ENCODE measurements at places on chromosomes 11 and 22.

DNA sequence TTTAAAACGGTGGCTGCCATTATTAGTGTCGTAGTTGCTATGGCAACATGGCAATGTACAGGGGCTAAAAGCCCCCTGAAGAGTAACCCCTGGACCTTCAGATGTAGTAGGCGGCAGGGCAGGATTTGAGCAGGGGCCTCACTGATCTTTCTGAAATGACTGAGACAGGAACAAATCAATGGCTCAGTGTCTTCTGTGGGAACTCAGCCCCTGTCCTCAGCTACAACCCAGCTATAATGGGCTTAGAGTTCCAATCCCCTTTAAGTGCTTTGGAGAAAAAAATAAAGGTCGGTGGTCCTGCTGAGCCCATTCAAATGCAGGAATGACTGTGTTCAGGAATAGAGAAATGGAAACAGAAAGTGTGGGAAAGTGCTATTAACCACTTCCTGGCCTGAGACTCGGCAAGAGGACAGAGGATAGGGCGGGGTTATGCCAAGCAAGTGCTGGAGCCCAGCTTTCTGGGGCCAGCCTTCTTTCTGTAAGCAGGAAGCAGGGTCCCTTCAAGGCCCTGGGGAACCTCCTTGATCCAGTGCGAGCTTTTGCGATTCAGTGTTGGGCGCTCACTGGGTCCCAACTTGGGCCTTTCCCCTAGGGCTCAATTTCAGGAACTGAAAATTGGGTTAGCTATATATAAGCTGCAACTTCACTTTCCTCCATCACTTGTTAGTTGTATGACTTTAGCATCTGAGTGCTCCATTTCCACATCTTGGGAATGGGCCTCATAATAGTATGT is 6.1 kb upstream of the CD82 start:
- no peak for DNase-seq

GRCh38 chr11:134313821-134314607 is 17.8 kb upstream of the GLB1L2 start:
- no peak for DNase-seq

DNA sequence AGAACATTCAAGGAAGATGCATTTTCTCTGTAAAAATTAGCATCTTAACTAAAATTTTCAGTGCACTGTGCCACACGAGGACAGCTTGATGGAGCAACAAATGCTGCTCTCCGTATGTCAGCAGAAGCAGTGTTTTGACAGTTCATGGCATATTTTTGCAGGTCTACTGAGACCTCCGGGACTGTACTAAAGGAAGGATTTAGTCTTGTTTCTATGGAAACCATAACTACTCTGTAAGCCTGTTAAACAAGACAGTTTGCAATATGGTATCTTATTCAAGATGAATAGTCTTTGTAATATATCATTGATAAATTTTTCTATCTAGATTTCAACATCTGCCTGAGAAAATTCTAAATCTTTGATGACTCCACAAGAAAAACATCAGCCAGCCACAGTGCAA is 184.0 kb upstream of the GUCY1A2 start:
- no peak for DNase-seq

DNA sequence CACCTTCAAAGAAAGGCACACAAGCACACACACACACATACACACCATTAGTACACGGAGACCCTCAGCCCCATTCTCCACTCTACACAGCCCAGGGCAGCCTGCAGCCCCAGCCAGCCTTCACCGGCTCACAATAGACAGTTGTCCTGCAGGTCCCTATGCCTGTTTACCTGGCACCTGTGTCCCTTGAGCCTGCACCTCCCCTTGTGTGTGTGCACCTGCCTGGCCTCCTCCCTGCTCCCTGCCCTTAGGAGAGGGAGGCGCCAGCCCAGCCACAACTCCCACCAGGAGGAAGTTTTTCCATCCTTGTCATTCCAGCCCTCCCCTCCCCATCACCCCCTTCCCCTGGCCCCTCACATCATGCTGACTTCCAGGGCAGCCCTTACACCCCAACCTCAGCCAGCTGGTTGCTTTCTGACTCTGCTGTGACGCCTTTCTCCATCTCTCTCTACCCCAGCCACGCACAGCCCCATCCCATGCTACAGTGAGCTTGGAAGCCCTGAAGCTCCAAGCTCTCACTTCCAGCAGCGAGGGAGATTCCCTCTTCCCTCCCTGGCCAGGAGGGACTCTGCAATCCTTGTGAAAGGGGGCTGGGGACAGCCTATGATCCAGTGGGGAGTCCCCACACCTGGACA is 4.4 kb downstream of the AHNAK start:
- no peak for DNase-seq

DNA sequence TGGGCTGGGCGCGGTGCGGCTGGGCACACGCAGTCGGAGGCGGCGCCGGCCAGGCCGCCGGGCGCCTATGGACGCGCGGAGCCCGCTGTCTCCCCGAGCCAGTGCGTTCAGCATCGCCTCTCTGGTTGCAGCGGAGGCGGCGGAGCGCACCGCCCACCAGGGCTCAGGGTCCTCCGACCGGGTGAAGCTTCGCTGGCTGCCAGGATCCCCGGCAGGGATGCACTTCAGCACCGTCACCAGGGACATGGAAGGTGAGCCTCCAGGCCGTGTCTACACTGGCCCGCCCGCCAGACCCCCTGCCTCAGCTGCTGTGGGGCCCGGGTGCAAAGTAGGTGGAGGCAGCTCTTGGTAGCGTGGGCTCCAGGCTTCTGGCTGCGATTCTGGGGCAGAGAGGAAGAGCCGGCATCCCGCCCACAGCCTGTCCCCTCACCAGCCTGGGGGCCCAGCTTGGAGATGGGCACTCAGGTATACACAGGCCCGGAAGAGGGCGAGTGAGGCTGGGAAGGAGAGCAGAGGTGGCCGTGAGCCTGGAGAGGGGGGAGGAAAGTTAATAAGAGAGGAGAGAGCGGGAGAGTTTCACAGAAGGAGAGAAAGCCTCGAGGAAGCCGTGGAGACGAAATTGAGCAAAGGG is 1.0 kb upstream of the TBX1 start:
- no peak for DNase-seq

DNA sequence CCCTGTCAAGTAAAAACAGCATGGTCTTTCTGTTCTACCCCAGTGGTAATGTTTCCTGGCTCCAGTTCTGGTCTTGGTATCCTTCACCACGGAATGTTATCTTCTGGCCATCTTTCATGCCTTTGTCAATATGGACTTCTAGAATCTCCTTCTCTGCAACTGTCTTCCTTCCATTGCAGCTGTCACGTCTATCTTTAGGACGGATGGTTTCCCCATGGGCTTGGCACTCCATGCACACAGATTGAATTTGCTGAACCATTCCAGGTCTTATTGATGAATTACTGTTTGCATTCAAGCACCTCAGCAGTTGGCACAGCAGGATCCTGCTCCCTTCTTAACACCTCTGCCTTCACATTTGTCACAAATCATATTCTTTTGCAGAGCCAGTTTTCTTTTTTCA is 44.9 kb upstream of the SLC25A18 start:
- DNase-seq = no peak

DNA sequence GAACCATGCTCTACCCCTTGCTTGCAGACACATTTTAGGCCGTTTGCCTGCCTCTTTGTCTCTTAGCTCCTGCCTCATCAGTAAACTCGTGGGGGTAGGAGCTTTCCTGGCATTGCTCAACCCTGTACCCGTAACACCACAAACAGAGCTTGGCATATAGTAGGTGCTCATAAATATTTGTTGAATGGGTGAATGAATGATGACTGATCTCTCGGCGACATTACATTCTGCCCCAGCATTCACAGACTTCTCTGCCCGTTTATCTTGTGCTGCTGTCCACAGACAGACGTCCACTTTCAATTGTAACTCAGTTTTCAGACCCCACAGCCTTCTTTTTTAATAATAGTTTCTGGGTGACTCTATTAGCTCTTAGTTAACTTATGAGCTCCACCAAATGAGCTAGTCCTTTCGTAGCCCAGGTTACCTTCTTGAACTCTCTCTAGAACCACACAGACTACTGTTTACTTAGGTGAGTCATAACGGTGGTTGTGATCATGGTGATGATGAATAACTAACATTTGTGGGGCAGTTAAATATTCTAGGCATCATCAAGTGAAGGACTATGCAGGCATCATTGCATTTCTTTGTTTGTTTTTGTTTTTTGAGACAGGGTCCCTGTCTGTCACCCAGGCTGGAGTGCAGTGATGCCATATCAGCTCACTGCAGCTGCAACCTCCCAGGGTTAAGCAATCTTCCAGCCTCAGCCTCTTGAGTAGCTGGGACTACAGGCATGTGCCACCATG is 188.4 kb downstream of the ADAMTS15 start:
- DNase-seq = no peak

GRCh38 chr11:75635066-75635862 is 33.6 kb downstream of the MAP6 start:
- peak; percentile 80 for DNase-seq

DNA sequence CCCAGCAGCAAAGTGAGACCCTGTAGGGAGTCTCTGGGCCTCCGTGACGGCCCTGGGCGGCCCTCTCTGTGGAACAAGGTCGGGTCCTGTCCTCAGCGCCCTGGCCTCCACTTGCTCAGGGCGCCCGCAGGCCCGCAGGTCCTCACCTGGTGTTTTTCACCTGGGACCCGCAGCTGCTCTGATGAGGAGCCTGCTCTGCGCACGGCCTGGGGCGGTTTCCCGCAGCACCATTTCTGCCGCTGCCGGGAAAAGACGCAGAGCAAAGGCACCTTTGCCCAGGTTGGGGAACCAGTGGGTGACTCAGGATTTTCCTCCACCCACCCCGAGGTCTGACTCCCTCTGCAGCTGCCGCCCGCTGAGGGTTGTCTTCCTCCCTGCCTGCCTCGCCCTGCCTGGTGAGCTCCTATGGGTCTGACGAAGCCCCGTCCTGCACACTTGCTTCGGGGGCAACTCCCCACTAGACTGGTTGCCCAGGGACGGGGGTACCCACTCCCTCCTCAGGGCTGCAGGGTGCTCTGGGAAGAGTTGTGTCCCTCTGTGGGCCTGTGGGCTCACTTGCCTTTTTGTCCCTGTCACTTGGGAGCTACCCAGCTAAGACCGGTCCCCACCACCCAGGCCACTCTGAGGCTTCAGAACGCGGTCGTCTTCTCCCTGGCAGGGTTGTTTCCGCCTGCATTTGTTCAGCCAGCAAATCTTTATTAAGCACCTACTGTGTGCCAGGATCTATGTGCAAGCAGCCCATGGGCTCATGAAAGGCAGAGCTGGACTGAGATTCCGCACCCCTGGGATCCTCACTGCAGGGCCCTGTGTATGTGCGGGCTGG is 89.5 kb downstream of the KCNQ1 start:
- no peak for DNase-seq

GRCh38 chr22:47257566-47257965 is 495.1 kb downstream of the TBC1D22A start:
- DNase-seq = no peak

- DNase-seq = no peak
Observed at GRCh38 chr11:9214765-9215164, 50.4 kb downstream of the DENND5A start.

DNA sequence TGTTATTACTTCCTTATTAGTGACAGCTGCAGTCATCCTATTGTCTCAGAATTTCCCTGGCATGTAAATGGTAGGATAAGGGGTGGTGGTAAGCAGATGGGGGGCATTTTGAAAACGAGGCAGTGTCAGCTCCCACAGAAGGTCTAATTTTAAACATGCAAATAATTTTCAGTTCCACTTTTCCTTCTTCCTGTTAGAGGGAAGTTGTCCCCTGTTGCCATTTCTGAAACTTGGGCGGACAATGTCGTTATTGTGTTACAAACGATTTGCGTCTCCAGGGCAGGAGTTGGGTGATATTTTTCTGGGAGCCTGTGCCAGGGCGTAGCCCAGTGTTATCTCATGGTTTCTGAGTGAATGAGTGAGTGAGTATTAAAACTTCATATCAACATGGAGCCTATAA is 7.4 kb downstream of the PTPRJ start:
- no peak for DNase-seq

DNA sequence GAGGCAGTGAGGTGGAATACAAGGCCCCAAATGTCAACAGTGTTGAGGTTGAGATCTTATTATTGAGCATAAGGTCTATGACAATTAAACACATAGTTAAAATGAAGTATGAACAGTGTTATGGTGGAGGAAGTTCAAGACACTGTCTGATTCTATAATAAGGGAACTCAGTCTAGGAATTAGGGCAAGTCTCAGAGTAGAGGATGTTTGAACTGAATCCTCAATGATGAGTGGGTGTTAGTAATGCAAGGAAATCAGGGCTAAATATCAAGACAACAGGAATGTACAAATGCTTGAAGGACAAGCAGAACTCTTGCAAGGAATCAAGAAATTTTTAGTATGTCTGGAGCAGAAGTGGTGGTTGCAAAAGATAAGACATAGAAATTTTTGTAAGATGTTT is 53.0 kb downstream of the CWC15 start:
- DNase-seq = no peak

- no peak for DNase-seq
Observed at GRCh38 chr11:30351061-30351460, 28.2 kb downstream of the ARL14EP start.

- DNase-seq = no peak
Observed at GRCh38 chr11:44950031-44950624, 555 bp downstream of the TP53I11 start.

GRCh38 chr11:67638535-67639437 is 777 bp downstream of the TBX10 start:
- no peak for DNase-seq

DNA sequence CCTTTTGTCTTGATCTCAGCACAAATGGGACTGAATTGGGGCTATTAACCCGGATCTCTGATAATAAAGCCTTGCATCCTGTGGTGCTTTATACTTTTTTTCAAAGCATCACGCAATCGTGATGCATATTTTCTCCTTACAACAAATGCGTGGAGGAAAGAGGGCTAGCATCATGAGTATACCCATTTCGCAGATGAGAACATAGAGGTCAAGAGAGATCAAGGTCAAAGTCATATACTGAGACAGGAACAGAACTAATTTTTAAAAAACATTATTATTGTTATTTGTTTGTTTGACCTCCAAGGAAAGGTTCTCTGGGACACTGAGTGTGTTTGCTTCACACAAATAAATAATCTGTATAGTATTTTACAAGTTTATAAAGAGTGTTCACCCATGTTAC is 191.2 kb downstream of the ST3GAL4 start:
- no peak for DNase-seq

DNA sequence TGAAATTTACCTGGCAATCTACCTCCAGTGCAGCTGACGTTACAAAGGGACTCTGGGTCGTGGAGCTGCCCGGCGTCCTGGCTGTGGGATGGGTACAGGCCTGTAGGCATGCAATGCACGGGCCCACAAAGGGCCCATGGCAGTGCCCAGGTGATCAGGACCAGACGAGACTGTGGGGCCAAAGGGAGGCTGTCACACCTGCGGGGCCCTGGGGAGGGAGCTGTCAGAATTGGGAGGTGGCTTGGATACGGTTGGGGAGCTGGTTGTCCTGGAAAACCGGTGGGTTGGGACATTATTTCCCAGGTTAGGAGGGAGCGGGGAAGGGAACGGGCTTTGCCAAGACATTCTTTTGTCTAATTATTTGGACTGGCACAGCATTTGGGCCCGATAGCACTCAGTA is 958.5 kb downstream of the BRD1 start:
- no peak for DNase-seq

DNA sequence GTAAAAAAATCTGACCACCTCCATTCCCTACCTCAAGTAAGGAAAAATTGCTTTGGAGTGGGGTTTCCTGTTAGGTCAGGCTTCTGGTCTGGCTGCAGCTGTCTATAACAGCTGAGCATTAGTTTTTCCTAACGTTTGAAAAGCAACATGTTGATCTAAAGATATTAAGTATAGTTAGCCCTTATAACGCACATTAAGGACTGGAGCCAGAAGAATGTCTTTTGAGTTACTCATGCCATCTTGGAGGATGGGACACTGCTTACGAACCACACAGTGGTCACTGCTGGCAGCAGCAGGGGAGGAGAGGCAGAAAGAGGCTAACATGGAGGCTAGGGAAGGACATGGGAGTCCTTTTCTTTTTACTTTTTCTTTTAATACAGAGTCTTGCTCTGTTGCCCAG is 44.1 kb upstream of the GDPD4 start:
- DNase-seq = no peak

- no peak for DNase-seq
Observed at GRCh38 chr22:18113680-18114394, 3.2 kb downstream of the TUBA8 start.

All from DMS 273 treated with DMSO at 0.1 percent for 48 hours (cell line).